Astrocyte of the hippocampus (primary cell): ENCODE measurements at places on chromosomes 7 and 10.

GRCh38 chr10:3404381-3404780 lies 231.8 kb upstream of the PITRM1 start:
- no peak for DNase-seq

- no peak for DNase-seq
These were observed 69.7 kb downstream of the ITGB1 start for GRCh38 chr10:32888161-32888927.

GRCh38 chr7:55170335-55171069 lies 151.7 kb downstream of the EGFR start:
- no peak for DNase-seq

DNA sequence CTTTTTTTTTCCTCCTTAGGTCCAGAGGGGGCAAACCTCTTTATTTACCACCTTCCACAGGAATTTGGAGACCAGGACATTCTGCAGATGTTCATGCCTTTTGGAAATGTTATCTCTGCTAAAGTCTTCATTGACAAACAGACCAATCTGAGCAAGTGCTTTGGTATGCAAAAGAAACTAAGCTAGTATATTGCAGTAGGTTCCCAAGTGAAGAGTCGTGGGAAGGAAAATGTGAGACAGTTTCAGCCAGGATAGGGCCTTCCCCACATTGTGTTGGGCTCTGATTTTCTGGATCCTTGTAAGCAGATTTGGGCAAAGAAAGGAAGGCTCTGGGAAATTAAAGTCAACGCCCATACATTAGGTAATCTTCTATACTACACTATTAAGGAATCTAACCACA lies 285.6 kb downstream of the USP6NL start:
- peak; percentile 50 for DNase-seq
